NCI-H1105 treated with DMSO at 0.1 percent for 48 hours (cell line): ENCODE measurements at places on chromosomes 5 and 9.

- DNase-seq, result no peak
These were observed 57.9 kb downstream of the PRRT1B start for GRCh38 chr9:131603199-131603598.

- DNase-seq, result no peak
These were observed 832.8 kb downstream of the NR2F1-AS1 start for GRCh38 chr5:92748072-92748676.

DNA sequence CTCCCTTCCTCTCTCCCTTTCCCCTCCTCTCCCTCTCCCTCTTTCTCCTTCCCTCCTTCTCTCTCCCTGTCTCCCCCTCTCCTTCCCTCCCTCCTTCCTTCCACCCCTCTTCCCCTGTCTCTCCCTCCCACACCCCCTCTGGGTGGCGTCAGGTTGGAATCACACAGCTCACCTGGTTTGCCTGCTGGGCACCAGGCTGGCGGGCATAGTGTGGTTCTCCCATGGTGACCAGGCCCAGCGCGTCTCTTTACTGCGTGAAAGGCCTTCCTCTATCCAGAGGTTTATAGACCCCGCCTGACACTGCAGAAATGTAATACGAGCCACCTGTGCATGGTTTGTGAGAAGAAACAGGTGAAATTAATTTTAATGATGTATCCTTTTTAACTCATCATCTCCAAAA lies 76.2 kb downstream of the MRPL36 start:
- no peak for DNase-seq

GRCh38 chr9:17958363-17958762 lies 379.5 kb downstream of the SH3GL2 start:
- DNase-seq, result no peak

- no peak for DNase-seq
These were observed 2.7 kb downstream of the RELL2 start for GRCh38 chr5:141639357-141640050.

- DNase-seq, result no peak
These were observed 23.4 kb downstream of the LIX1 start for GRCh38 chr5:97119007-97119390.

- no peak for DNase-seq
These were observed 126.5 kb downstream of the MAST4 start for GRCh38 chr5:66722686-66723085.

DNA sequence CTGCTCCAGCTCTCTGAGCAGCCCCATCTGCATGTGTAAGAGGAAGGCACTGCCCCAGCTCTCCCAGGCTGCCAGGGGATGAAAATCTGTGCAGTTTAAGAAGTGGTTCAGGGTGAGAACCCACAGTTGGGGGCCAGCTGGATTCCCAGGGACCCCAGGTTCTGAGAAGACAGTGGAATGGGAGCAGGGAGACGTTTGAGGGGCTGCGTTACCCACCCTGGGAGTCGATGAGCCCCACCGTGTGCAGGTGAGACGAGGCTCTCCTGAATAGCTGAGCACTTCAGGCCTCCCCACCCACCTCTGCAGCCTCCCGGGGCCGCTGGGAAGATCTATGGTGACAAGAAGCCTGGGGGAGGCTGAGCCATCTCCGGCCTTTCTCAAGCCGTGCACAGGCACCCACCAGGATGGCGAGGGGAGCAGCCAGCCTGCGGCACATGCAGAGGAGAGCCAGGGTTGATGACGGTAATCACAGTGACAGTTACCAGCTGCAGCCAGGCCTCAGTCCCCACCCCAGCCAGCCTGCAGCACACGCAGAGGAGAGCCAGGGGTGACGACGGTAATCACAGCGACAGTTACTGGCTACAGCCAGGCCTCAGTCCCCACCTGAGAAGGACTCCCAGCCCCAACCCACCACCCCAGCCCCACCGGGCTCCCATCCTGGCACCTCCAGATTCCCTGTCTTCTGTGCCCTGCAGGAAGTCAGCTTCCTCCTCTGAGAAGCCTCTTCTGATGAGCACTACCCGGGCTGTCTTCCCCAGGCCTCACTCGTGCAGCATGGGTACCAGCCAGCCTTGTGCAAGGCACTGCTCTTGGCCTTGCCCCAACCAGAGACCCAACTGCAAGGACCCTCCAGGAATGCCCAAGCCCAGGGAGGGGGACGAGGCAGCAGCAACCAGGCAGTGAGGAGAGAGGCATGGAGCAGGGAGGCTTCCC lies 150.8 kb upstream of the PPP1R26 start:
- no peak for DNase-seq

- no peak for DNase-seq
These were observed 451.9 kb downstream of the TMEM38B start for GRCh38 chr9:106146066-106146840.

DNA sequence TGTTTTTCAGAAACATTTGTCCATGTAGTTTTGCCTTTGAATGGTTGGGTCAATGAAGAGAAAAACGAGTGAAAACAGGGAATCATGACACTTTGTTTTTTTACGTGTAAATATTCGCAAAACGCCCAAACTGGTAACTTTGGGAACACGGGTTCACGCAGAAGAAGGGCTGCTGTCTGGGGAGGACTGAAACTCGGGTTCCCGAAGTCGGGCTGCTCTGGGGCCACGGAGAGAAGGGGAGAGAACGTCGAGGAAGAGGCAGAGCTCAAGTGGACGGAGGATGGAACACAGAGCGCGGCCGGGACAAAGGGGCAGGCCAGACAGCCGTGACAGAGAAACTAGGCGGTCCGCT lies 478 bp upstream of the SETD9 start:
- DNase-seq, result peak; percentile 47

DNA sequence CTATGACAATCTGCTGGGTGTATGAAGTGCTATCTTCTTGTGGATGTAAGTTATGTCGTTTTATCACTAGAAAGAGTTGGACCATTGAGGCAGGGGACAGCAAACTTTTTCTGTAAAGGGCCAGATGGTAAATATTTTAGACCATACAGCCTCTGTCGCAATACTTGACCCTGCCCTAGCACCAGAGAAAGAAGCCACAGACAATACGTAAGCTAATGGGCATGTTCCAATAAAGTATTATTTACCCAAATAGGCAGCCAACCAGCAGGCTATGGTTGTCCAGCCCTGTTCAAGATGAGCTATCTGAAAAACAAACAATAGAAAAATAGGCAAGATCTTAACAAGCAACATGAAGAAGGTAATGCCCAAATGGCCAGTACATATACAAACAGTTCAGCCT lies 36.4 kb downstream of the MTX3 start:
- no peak for DNase-seq

GRCh38 chr5:157563373-157563928 lies 12.1 kb downstream of the ADAM19 start:
- no peak for DNase-seq

GRCh38 chr9:105044518-105044917 lies 116.6 kb upstream of the ABCA1 start:
- no peak for DNase-seq

- DNase-seq, result no peak
These were observed 32.6 kb upstream of the ACO1 start for GRCh38 chr9:32351845-32352244.

GRCh38 chr5:148542812-148543211 lies 111.5 kb downstream of the HTR4 start:
- no peak for DNase-seq

DNA sequence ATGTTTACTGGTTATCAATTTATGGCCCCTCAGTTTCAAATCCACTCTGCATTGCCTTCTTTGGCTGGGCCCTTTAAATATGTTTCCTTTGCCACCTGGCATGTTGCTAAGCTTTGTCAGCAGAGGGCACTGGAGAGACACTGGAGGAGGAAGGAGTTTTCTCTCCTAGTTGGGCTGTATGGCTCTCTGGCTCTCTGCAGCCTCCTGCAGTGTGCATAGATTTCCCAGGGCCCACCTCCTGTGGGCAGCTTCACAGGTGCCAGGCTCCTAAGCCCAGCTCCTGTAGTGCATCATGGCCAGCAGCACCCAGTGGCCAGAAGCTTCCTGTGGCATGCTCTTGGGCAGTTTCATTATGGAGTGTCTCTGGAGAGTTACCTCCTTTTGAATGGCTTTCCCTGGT lies 23.3 kb downstream of the CAVIN4 start:
- DNase-seq, result peak; percentile 73

DNA sequence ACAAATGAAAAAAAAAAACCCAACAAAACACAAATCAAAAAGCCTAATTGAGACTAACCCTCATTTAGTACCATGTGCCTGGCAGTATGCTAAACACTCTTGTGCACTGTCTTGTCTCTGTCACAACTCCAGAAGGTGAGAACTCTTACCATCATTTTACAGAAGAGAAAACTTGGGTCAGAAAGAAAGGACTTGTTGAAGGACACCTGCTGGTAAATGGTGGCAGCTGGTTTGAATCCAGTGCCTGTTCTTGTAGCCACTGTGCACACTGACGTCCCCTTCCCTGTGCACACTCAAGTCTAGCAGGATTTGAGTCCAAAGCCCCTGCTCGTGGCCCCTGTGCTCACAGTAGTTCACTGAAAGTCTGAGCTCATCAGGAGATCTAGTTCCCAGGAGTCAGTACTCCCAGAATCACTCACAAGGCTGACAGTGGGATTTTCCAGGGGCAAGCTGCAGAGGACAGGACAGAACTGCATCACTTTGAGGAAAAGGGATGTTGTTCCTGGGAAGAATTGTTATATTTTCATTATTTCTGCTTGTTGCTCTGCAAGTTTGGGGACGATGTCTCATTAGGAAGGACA lies 43.0 kb upstream of the HSD17B4 start:
- no peak for DNase-seq

GRCh38 chr5:143041461-143041860 lies 271.3 kb downstream of the ARHGAP26 start:
- DNase-seq, result peak; percentile 53

- DNase-seq, result peak; percentile 8
These were observed 1.6 kb downstream of the HBEGF start for GRCh38 chr5:140344683-140345423.

DNA sequence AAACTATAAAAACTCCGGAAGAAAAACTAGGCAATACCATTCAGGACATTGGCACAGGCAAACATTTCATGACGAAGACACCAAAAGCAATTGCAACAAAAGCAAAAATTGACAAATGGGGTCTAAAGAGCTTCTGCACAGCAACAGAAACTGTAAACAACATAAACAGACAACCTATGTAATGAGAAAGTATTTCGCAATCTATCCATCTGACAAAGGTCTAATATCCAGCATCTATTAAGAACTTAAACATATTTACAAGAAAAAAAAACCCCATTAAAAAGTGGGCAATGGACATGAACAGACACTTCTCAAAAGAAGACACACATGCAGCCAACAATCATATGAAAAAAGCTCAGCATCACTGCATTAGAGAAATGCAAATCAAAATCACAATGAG lies 498.6 kb downstream of the HINT1 start:
- DNase-seq, result no peak

- DNase-seq, result no peak
These were observed 160.2 kb downstream of the MACROH2A1 start for GRCh38 chr5:135238622-135239452.

GRCh38 chr5:86688406-86688805 lies 70.7 kb downstream of the COX7C start:
- no peak for DNase-seq

DNA sequence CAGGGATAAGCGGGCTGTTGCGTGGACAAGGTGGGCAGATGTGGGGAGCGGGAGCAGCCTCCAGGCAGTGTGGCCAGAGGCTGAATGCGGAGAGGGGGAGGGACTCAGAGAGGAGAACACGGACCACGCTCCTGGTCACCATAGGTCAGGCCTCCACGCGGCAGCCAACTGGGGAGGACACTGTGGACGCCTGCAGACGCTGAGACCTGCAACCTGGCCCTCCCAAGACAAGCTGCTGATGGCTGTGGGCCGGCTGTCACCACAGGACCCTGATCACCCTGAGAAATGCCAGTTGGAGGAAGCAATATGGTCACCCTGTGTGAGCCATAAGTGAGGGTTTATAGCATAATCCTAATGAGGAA lies 16.8 kb downstream of the LPCAT1 start:
- DNase-seq, result no peak

DNA sequence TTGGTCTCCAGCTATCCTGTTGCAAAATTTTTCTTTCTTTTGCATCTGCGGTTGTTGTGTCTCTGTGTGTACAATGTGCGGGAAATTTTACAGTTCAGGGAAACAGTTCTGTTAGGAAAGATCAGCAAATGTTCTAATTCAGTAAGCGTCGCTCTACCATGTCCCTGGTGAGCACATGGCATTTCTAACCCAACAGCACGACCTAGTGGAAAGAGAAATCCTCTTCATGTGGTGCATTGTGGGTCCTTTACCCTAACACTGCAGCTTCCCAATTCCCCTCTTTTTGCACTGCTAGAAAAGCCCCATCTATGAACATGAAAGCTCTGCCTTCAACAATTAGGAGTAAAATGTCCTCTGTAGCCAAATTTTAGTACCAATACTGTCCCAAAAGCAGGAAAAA lies 974.2 kb upstream of the CDH9 start:
- DNase-seq, result no peak

DNA sequence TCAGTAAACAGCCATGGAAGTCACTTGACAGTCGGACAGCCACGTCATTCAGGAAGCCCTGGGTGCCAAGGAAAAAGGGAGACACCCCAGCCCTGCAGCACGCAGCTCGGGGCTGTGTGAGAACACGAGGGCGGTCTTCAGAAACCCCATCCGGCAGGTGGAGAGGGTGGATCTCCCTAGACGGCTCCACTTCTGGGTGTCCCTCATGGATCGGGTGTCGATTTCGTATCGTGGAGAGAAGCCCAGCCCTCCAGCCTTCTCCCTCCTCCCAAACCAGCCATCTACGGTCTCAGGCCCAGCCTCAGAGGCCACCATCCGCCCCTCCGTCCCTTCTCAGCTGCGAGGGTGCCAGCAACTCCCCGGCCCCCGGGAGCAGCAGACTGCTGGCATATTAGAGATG lies 65.5 kb upstream of the BARHL1 start:
- no peak for DNase-seq

DNA sequence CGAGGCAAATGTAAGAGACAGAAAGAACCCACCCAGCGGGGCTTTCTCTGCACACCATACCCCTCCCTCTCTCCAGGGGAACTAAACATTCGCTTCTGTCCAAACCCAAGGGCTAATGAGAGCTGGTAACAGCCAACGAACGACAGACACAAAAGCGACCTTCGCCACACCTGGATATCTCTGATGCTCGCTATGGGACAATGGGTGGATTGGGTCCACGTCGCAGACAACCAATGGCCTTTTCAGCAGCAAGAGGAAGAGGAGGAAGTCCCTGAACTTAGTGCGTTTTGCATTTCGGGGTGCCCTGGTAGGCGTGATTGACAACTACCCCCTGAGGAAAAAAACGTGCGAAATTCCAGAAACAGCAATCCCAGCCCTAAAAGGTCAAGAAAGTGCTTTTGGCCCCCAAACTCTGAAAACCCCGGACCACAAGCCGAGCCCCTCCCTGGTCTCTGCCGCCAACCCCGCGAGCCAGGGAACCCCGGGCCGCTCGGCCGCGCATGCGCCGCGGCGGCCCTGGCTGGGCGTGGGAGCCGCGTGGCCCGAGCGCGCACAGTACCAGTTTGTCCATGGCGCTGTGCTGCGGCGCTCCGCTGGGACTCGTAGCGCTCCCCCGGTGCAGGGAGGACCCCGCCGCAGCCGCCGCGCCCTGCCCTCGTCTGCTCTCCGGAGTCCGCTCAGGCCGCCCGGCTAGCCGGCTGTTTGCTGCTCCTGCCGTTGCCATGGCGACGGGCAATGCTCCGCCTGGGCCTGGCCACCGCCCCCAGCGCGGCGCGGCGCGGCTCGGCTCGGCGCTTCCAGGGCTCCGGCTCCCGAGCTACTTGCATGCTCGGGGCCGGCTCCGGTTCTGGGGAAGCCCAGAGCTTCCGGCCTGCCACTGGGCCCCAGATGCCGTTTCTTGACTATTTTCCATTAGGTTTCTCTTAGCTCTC lies 66.9 kb upstream of the DNAH5 start:
- DNase-seq, result peak; percentile 95

GRCh38 chr5:30808996-30809395 lies 384.5 kb upstream of the CDH6 start:
- no peak for DNase-seq

GRCh38 chr5:16866795-16867576 lies 69.1 kb downstream of the MYO10 start:
- no peak for DNase-seq

GRCh38 chr5:32842813-32843530 lies 131.9 kb downstream of the NPR3 start:
- DNase-seq, result no peak
